Inflammatory macrophage (primary cell): ENCODE measurements at places on chromosomes 11 and 22.

GRCh38 chr22:24938741-24939341 is 7.7 kb downstream of the LHFPL7 start:
- peak; percentile 42 for DNase-seq

- DNase-seq = no peak
Measured at GRCh38 chr11:3686751-3687150, 15.6 kb upstream of the CHRNA10 start.

GRCh38 chr11:128621601-128622501 is 34.5 kb upstream of the ETS1 start:
- DNase-seq = no peak

- no peak for DNase-seq
Measured at GRCh38 chr11:27703481-27703880, 3.2 kb upstream of the BDNF start.

GRCh38 chr11:20608934-20609333 is 9.5 kb downstream of the SLC6A5 start:
- DNase-seq = no peak

- no peak for DNase-seq
Measured at GRCh38 chr22:17580441-17581031, 17.2 kb downstream of the SLC25A18 start.

DNA sequence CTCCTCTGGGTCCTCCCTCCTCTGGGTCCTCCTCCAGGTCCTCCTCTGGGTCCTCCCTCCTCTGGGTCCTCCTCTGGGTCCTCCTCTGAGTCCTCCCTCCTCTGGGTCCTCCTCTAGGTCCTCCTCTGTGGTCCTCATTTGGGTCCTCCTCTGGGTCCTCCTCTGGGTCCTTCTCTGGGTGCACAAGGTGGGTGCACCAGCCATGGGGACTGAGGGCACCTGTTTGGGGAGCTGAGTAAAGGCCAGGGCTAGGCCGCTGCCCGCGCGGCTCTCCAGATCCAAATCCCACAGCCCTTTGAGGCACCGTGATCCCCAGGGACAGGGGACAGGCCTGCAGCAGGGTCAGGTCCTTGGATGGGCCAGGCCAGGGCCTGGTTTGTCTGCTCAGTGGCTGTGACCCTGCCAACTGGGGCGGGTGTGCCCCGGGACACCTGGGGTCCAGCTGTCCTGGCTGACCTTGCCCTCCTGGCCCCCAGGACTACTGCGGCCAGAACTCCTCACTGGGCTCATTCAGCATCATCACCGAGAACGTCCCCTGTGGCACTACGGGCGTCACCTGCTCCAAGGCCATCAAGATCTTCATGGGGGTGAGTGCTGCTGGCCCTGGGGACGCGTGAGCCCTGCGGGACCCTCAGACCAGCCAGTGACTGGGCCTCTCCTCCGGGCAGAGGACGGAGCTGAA is 12.7 kb downstream of the MUC2 start:
- DNase-seq = no peak

GRCh38 chr22:49825944-49826602 is 1.6 kb downstream of the BRD1 start:
- no peak for DNase-seq

DNA sequence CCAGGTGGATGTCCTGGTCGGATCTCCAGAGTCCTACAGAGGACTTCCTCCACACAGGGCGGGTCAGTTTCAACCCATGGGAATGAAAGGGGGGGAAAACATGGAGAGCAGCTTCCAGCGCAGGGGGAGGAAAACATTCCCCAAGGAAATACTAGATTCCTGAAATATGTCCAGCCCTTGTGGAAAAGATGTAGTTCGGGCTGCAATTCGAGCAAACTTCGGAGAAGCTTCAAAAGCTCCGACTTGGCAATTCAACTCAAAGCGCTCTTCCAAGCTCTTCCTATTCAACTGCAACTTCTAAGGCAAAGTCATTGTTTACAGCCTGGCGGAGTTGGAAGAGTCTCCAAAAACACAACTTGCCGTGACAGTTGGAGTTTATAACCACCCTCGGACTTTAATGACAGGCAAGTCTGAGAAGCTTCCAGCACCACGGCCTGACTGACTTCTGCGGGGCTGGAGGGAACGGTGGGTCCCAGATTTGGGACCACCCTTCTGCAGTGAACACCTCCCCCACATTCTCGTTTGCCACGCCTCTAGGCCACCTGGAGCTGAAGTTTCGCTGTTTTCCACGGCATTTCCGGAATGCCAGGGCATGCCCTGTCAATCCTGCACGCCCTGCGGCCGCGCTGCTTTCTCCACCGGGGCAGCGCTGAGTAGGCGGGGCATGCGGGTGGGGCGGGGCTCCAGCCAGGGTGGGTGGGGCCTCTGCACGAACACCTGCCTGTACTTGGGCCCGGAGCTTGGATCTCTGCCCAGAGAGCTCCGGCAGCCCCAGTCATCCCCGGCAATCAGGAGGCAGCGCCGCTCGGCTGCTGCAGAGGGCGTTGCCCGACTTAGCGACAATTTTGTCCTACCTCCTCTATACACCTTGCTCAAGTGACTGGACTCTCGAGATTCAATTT is 49.0 kb upstream of the BIRC3 start:
- peak; percentile 17 for DNase-seq

DNA sequence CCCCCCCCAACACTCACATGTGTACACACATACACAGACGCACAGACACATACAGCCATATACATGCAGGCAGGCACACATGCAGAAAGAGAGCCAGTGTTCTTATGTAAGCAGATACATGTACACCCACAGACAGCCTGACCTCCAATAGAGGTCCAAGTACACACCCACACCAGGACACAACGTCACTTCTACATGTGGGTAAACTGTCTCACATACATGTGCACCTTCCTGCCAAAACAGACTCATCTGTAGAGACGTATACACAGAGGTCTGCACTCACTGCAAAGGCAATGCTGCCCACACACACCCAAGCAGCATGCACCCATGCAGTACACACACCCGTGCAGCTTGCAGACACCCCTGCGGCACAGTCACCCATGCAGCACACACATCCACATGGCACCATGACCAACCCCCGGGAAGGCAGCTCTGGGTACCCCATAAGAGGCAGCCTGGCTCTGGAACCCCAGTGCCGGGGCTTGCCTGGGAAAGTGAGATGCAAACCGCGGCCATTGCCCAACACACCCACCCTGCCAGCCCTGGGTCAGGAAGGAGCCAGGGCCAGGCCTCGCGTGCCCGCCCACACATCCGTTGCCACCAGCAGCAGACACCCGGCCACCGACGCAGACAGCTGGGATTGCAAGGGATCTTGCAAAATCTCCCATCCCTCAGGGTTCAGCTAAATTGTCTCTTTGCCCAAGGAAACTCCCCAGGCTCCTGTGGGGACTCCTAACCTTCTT is 10.1 kb downstream of the CASTOR1 start:
- DNase-seq = peak; percentile 93

GRCh38 chr11:75667831-75668450 is 897 bp downstream of the MAP6 start:
- DNase-seq = peak; percentile 8

GRCh38 chr11:86582898-86583297 is 89.5 kb downstream of the ME3 start:
- no peak for DNase-seq

GRCh38 chr22:17712441-17712840 is 61.8 kb downstream of the BID start:
- DNase-seq = no peak

DNA sequence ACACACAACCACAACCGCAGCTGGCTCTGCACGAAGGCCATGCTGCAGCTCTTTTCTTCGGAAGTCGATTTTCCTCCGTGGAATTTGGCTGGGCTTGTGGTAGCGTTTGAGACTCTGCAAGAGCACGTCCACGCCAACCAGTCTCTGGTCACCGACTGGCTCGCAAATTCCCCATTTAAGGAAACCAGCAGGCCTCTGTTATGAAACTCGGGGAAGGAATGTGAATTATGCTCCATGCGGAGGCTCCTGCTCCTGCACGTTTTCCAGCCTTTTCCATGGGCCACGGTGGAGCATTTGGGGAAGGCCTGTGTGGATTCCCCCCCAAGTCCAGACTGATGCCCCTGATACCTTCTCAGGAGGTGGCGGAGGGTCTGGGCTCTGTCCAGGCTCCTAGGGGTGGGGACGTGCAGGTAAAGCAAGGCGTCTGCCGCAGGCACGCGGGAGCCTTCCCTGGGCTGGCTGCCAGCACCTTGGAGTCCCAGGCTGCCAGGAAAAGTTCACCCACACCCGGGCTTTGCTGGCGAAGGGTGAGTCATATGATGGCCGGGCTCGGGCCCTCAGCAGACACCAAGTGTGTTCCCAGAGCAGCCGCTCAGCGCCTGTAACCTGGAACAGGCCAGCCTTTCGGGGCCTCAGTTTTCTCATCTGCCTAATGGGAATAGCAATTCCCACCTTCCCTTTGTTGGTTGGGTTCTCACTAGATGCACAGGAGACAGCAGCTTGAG is 41.9 kb downstream of the LRP5 start:
- no peak for DNase-seq
